Gastrocnemius medialis (tissue), 4 donors: ENCODE measurements at places on chromosomes 6 and 20.

DNA sequence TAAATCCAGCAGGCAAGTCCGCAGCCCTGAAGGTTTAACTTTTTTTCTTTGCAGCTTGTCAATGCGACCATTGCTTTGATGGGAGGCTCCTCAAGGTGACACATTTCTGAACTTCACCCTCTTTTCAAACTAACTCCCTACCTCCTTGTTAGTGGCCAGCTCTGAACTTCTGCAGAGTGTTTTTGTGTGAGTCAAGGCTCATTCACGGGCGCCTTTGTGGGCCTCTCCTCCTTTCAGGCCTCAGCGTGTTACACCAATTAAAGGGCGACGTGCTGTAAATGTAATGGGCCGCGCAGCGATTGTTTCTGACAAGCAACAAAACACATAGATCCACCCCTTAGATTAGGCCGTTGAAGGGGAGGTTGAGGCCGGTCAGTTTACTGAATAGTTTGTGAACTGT is 45.5 kb upstream of the NR2E1 start:
- DNase-seq, result no peak

DNA sequence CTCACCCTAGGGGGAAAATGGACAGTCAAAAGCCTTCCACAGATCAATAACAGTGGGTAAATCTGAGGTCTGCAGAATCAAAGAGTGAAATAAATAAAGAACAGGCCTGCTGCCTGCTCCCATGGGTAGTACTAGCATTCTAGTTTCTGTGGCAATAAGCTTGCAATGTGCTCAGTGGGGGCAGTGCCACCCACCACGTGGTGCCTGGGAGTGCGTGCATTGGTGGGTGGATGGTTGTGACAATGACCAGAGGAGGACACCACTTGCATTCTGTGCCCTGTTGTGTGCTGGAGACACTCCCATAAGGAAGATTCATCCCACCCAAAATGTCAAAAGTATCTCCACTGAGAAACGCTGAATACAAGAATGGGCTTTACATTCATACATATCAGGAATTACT is 95.5 kb upstream of the NEDD9 start:
- DNase-seq, result no peak

DNA sequence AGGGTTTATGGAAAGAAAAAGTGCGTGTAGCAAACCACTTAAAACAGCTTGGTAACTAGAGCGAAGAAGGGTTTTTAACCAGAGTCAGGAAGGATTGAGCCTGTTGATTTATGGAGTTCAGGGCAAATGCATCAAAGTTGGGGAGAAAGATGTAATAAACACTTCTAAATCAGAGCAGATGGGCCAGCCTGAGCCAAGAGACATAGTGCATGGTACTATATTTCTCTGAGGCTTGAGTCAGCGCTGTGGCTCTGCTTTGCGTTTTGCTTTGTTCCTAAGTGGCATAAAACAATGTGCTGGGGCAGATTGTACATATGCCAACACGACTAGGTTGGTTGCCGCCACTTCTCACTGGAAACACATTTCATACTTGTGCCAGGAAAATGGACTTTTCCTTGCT is 111.3 kb downstream of the BCKDHB start:
- no peak for DNase-seq

DNA sequence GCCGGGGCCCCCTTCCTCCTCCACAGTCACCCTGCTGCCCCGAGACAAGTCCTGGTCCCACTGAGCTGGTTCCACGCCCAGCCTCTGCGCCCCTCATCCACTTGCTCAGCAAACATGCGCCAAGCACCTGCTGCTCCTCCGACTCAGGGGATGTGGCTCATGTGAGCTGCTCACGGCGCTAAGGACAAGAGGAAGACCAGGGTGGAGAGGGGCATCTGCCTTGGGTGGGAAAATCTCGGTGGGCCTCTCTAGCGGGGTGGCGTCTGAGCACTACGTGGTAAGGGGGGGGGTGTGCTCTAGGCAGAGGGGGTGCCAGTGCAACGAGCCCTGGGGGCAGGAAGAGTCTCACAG is 4.5 kb downstream of the LAMA5 start:
- no peak for DNase-seq

- no peak for DNase-seq
Observed at GRCh38 chr6:26198722-26199056, 111.5 kb downstream of the HFE start.
